ENCODE measurements at places on chromosomes 12 and 14.
A peak's percentile ranks its signal among the peaks of the same experiment; 100 is the strongest.

- no peak for DNase-seq
Measured at GRCh38 chr12:92771001-92771400, 68.2 kb downstream of the PLEKHG7 start.

DNA sequence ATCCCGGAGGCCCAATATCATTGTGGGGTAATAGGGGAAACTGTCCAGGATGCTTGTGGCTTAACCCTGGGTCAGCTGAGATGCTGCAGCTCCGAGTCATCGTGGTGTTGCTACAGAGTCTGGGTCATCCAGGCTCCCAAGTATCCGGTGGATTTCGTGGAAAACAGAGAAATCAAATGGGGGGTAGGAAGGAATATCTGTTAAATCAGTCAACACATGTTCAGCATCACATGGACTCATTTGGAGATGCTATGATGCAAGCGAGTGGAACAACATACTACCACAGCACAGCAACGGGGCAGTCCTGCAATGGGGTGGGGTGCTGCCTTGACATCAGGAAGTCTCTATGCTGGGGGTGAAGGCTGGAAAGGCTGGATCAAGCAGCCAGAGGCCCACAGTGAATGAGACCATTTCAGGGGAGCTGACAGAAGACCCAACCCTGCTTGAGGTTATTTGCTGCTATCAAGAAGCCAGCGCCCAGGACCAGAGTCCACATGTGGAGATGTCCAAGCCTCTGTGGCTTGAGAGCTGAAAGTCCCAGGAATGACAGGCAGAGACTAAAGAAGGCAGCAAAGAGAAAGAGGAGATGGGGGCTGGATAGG is 22.9 kb downstream of the VDR start:
- DNase-seq: no peak

DNA sequence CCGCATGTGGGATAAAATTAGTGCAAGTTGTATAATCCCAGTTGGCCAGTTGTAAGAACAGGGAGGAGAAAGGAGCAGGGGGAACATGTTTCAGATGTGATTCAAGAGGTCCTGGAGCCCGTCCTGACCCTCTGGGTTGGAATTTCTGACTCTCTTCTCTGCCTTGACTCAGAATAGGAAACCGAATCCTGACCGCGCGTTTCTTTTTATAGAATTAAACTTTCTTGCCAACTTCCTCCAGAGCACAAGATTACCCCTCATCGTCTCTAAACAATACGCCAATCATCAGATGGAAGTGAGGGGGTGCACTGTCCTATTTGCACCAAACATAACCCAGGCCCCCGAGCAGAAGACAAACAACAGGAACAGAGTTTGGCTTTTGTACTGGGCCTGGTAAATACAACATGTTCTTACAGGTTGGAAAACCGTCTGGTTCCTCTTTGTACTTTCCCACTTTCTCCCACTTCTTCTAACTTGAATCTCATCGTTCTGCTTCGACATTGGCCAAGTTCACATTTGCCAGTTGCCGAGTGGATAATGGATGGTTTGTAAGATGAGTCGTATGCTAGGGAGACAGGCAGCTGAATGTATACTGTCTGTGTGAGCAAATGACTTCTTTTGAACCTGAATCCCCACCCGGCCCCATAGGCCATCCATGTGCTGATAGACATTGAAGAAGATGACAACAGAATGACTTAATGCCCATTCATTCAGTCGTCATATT is 42.6 kb upstream of the MED13L start:
- DNase-seq: no peak

GRCh38 chr14:33758547-33758946 is 192.3 kb downstream of the EGLN3 start:
- DNase-seq: no peak

DNA sequence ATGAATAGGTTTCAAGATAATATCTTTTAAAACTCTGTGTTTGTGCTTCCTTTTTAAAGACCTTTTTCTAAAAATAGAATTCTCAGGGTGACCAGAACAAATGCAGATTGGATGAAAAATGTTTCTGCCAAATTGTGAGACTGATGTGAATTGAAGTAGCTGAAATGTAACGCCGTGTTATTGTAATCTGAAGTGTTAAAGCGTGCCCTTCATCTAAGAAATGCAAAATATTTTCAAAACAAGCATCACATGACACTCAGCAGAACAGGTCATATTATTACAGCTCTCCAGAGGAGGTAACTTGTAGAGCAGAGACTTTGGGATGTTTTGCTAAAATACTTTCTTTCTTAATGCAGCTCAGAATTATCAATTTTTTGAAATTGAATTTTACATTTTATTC is 90.0 kb upstream of the PLEKHA5 start:
- DNase-seq: no peak

DNA sequence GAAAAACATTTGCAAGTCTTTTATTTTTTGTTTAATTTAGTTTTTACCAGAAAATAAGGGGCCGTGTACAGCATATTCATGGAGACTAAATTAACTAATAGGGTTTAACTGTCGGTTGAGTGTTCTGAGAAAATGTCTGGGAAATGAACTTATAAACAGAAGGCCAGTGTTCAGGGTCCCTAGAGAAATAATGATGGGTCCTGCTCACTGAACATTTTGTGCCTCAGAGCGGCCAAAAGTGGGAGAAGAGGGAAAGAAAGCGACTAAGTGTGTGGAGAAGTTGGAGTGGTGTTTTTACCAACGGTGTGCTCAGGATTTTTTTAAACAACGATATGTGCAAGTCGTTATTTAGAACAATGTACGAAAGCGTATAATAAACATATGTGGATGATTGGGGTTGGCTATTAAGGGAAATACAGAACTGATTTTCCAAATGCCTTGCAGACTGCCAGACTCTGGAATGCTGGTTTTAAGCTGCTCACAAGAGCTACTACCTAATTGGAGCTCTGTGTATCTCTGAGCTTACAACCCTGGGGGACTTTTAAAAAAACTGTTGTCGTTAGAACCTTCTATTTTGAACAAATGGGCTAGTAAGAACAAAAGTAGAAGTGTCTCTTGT is 166.7 kb downstream of the SLC38A4 start:
- DNase-seq: no peak

GRCh38 chr14:34629344-34629656 is 648 bp downstream of the SNX6 start:
- DNase-seq: no peak

- DNase-seq: no peak
Measured at GRCh38 chr14:52266179-52266578, 1.3 kb upstream of the PTGDR start.

DNA sequence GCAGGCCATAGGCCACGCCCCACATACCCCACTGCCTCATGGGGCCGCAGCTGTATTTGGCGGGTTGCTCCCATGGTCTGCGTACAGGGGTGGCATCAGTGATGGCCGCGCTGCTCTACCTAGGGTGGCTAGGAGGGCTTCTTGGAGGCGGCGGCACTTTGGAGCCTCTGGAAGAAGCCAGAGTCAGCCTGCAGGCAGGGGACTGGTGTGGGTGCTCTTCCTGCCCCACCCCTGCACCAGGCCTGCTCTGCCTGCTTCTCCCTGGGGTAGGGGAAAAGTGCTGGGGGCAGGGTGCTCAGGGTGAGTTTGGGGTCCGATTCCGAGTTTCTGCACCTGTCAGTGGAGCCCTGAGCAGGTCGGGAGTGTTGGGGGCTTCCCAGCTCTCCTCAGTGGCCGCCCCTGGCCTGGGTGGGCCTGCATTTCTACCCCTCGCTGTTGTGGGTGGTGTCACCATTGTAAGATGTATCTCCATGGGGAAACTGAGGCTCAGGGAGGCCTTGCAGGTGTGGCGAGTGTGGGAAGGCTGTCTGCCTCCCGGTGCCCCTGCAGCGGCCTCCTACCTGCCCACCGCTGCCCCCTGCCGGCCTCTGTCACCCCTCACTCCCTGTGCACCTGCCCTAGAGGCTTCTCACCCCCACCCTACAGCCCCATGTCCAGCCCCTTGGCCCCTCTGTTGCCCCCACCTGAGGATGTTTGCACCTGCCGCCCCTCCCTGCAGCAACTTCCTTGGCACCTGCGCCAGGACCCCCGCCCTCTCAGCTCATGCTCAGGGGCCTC is 5.5 kb downstream of the CEP170B start:
- peak; percentile 21 for DNase-seq

GRCh38 chr14:81938341-81938740 is 404.7 kb upstream of the SEL1L start:
- no peak for DNase-seq

- no peak for DNase-seq
Measured at GRCh38 chr14:55697414-55697861, 117.4 kb downstream of the KTN1 start.

GRCh38 chr12:9702255-9702654 is 30.6 kb downstream of the CLECL1 start:
- DNase-seq: peak; percentile 10

GRCh38 chr12:52744493-52745156 is 32.5 kb downstream of the KRT76 start:
- DNase-seq: no peak

DNA sequence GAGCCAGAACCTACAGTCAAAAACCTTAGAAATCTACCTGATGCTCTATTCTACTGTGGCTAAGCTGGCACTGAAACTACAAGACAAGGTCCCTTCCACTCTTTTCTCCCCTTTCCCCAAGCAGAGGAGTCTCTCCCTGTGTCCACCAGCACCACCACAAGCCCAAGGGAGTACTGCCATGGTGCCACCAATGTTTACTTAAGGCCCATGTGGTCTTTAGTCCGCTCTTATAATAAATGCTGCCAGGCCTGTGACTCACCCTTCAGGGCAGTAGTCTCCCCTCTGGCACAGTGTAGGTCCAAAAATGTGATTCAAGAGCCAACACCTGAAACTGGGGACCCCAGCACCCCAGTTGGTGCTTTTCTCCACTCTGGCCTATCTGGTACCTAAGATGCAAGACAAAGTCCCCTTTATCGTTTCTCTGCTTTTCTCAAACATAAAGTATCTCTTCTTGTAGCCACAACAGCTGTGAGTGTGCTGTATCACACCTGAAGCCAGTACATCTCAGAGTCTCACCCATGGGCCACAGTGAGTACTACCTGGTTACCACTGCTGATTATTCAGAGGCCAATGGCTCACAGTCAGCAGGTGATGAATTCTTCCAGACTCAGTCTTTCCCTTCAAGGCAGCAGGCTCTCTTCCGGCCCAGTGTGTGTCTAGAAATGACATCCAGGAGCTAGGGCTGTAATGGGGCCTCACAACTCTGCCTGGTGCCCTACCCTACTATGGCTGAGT is 29.3 kb downstream of the SLC38A2 start:
- no peak for DNase-seq

- DNase-seq: peak; percentile 22
Measured at GRCh38 chr12:117189725-117190209, 503 bp downstream of the FBXO21 start.

GRCh38 chr12:4051596-4051995 is 178.4 kb upstream of the PARP11 start:
- no peak for DNase-seq

GRCh38 chr12:64450057-64450640 is 1.8 kb upstream of the TBK1 start:
- DNase-seq: no peak

DNA sequence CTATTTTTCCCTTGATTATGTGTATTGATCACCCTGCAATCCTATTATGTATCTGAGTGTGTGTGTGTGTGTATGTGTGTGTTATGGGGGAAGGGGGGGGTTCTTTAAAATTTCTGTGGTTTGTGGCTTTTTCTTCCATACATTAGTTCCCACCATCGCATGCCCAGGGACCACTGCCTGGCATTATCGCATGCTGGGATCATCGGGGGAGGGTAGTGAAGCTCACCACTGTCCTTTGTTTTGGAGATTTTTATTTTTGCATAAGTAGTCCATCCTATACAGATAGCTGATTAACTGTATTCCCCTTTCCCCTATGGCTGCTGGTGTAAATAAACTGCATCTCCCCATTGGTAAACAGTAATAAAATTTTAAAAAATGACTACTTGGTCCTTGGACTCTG is 3.4 kb downstream of the ATXN7L3B start:
- no peak for DNase-seq

DNA sequence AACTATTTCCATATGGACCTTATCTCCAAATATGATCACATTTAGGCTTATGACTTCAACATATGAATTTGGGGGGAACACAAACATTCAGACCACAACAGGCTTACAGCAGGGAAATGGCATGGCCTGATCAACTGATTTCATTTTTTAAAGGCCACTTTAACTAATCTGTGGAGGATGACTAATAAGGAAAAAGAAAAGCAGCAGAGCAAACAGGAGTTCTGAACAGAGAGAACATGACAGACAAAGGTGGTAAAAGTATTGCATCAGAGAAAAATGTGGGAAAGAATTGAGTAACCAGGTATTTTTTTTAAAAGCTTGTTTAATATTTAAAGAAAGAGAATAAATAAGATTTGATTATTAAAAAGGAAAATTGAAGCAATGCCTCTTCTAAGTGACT is 366.1 kb upstream of the TMPO start:
- DNase-seq: no peak

DNA sequence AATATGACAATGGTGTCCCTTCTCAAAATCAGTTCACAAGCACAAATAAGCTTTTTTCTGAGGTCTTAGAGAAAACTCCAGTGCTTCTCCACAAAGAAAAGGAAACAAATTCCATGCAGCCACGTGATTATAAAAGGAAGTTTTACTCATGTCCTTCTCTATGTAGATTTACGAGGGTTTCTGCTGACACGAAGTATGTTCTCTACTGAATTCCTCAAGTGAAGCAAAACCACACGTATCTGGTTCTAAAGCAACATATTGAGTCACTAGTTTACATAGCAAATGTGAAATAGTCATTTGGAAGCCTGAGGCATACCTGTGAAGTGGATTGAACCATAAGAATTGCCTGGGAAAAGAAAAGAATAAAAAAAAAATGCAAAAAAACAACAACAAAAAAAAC is 31.9 kb downstream of the BMP4 start:
- no peak for DNase-seq

DNA sequence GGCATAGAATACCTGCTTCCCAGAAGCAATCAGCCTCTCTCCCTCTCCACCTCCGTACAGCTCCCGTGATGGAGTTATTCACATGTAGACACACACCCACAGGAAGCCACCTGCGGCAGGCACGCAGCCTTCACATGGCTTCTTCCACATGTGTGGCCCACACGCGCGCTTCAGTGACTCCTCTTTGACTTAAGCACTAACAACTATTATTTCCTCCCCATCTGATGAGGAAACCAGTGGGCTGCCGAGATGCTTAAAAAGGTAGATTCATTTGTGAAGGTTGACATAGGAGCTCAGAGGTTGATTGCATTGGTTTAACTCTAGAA is 69.3 kb downstream of the PRMT8 start:
- no peak for DNase-seq

GRCh38 chr12:51846911-51847642 is 1.4 kb downstream of the FIGNL2 start:
- DNase-seq: no peak

DNA sequence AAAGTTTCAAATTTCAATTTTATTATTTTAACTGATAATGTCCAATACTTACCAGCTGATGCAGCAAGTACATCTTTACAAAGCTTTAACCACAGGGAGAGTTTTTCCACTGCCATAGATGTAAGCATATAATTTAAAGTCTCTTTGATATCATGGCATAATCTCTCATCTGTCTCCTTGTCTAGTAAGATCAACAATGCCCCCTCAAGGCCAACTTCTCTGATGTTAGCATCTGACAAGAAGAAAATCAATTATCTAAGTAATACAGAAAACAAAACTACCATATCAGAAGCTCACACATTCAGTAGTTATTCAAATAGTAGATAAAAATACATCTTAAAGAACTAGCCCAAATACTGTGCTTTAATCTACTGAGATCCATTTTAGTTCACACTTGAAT is 94.2 kb downstream of the HEATR5A start:
- no peak for DNase-seq

Measured in activated CD4-positive, CD25-positive, alpha-beta regulatory T cell (primary cell).